ENCODE measurements at places on chromosomes 7 and 10.

DNA sequence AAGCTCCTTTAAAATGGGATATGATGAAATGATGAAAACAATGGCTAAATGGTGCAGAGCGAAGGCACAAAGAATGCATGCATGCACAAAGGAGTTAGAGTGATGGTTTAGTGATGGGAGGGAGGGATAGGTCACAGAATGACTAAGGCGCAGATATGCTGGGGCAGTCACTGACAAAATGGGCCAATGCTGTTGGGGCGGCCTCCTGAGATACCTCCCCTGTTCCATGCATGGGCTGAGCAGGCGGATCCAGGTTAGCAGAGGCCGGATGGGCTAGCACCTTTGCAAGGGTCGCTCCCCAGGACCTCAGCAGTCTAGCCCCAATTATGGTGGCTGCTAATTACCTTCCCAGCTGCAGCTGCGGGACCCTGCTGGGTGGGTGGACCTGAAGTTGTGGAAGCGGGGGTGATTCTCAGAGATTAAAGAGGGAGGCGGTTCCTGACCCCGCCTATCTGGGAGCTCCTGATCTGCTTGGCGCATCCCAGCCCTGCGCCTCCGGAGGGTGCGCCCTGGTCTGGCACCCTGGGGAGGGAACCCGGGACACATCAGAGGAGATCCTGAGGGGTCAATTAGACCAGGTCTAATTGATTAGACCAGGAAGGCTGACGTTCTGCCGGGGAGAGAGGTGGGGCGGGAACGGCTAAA lies 175.0 kb downstream of the CYP26A1 start:
- no peak for DNase-seq

DNA sequence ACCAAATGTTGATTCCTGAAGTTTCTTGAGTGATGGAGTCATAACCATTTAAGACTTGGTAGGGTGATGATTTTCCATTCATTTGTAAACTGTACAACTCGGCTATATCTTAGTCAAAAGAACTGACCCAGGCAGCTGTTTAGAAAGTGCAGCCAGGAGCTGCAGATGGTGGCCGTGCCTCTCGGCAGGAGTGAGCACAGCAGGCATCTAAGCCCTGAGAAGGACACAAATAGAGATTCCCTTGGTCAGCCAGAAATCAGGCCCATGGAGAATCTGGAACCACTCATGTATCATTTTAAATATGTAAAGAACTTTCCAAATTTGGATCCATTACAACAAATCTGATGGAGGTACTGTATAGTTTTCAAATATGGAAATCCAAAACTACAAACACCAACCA lies 177.0 kb upstream of the AKR1E2 start:
- DNase-seq, result no peak

GRCh38 chr10:45660876-45661411 lies 11.6 kb downstream of the ZFAND4 start:
- no peak for DNase-seq

- DNase-seq, result no peak
These were observed 34.8 kb upstream of the SEPHS1 start for GRCh38 chr10:13382703-13383398.

- DNase-seq, result no peak
These were observed 563.2 kb downstream of the DNAJB6 start for GRCh38 chr7:157900011-157900410.

DNA sequence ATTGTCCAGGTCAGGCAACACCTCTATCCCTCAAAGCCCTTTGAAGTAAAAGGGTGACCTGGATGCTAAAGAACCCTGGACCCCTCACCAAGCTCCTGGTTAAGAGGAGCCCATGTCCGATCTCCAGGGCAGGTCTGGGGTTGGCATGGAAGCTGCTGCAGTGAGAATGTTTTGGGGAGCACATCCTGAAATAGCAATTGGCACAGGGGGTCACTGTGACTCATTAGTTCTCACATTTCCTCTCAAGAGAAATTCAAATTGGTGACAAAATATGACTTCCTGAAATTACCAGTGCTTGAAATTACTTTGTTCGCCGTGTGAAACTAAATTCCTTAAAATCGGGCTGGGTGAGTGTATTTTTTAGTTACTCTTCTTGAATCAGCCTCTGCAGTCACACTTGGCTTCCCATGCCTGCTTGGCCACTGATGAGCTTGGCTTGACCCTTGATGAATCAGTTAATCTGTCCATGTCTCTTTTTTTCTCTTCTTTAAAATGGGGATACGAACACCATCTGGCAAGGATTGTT lies 18.8 kb upstream of the ARHGAP22 start:
- DNase-seq, result no peak

GRCh38 chr7:140568021-140568813 lies 72.4 kb downstream of the DENND2A start:
- no peak for DNase-seq

- DNase-seq, result no peak
These were observed 3.7 kb downstream of the NAMPT start for GRCh38 chr7:106281127-106281526.

GRCh38 chr10:100061401-100061800 lies 20.3 kb downstream of the CPN1 start:
- DNase-seq, result no peak

All from GF-D8 (cell line).